ENCODE measurements at places on chromosomes 1 and 21.

- no peak for DNase-seq
These were observed 35.4 kb downstream of the TNFRSF9 start for GRCh38 chr1:7905262-7905661.

GRCh38 chr1:8646189-8646588, 171.3 kb downstream of the RERE start:
- no peak for DNase-seq

DNA sequence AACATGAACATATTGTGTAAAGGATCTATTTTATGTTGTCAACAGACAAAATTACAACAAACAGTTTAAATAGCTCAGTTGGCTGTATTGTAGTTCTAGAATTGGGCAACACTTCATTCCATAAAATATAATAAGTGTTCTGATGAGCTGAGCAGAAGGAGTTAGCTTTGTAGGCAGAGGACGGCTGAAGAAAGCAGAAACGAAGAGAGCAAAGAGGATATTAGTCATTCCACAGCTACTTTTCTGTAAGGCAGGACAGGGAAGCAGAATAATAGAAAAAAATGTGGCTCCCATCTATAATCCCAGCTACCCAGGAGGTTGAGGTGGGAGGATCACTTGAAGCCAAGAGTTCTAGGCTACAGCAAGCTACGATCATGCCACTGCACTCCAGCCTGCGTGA, 20.2 kb upstream of the IVNS1ABP start:
- no peak for DNase-seq

DNA sequence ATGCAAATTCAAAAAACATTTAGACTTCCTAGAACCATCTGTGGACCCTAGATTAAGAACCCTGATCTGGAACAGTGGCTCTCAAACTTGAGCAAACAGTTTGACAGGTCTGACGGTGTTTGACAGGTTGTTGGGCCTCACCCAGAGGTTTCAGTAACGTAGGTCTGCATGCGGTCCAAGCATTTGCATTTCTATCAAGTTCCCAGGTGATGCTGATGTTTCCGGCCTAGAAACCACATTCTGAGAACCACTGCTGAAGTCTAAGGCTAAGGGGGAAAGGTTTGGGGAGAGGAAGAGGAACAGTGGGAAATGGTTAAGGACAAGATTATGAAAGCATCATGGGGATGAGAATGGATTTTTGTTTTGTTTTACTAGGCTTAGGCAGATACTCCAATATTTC, 48.6 kb downstream of the MDM4 start:
- peak; percentile 91 for DNase-seq

- DNase-seq = peak; percentile 21
These were observed 126.9 kb downstream of the RNF220 start for GRCh38 chr1:44531785-44532566.

DNA sequence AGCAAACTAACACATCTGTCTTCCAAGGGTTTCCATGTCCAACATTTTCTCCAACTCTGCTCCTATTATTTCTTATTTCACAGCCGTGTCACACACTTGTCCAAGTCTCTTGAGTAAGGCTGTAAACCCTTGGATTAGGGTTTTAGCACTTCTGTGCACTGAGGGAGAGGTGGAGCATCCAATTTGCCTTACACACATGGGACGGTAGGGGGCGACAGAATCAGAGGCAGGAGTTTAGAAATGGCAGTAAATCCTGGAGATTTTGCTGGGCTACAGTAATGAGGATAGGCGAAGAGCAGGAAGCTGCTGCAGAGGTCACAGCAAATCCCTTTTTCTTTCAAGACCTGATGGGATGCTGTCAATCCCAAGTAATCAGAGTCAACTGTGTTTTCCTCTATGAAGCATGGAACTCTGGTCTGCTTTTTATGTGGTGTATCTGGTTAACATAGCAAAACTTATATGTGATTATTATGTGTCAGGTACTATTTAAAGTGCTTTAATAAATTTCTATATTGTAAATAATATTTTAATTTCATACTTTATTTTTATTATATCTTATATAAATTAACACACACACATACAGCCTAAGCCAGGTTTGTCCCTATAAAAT, 15.4 kb upstream of the LCE5A start:
- DNase-seq = no peak

- no peak for DNase-seq
These were observed 123.6 kb downstream of the MIS18A start for GRCh38 chr21:32155226-32155625.

DNA sequence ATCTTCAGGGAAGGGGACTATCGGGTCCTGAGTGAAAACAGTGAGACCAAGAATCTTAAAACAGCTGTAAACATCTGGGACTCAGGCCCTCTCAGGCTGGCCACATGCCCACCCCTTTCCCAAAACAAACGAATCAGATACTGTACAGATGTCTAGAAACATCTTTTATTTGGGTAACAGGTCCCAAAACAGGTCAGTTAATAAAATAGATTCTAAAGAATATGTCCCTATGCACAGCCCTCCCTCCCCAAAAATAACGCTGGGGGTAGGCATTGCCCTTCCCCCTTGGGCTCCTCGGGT, 499 bp upstream of the CRTC2 start:
- no peak for DNase-seq

GRCh38 chr1:44895919-44896734, 53.1 kb upstream of the PTCH2 start:
- no peak for DNase-seq

DNA sequence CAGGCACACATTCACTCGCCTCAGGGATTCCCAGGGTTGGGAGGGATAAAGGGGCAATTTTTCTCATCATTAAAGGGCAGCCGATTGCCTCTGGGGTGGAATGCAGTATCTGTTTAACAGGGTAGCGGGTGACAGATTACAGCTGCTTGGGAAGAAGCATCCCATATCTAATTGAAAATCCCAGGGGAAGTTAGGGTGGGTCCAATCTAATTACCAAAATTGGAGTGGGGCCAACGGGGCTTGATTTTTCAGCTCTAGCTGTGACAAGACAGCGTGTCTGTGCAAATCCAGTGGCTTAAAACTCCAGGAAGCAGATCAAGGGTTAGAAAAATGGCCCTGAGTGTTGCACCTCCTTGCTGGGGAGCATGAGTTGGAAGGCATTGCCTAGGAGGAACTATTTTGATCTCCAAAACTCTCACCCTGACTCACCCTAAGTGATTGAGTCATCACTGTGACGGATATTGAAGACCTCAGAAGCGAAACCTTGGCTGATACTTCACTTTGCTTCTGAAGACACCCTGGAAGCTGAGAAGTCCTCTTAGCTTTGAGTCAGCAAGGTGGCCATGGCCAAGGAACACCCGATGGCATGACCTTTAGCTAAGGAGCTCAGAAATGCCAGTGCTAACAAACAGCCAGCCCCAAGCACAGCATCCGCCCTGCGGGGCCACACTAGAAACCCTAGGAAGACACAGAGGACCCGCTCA, 46.0 kb downstream of the GRHL3 start:
- peak; percentile 39 for DNase-seq

Measured in GM12864 (cell line).